ENCODE measurements at places on chromosomes 2 and 18.

DNA sequence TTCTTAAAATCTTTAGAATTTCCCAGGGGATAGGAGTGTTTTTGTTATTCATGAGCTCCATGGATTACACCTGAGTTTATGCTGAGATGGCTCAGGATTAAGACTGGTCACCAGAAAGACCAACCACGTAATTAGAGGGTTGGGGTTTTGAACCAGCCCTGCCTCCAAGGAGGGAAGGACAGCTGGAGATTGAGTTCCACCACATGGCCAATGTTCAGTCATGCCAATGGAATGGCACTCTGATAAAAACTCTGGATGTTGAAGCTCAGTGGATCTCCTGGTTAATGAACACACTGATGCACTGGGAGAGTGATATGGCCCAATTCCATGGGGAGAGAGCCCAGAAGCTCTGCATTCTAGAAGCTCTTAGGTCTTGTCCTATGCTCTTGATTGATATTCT is 38.7 kb upstream of the PTPN4 start:
- DNase-seq: no peak

DNA sequence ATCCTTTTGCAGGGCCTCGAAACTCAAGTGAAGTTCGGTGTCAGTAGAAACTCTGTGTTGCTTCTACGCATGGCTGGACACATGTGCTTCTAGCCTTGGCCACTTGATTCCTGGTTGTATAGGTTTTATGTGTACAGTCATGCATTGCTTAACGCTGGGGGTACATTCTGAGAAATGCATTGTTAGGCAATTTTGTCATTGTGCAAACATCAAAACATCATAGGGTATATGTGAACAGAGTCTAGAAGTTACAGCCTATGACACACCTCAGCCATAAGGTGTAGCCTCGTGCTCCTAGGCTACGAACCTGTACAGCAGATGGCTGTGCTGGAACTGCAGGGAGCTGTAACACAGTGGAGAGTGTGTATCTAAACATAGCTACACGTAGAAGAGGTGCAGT is 39.4 kb downstream of the TMEM18 start:
- DNase-seq: no peak

GRCh38 chr2:696463-696862 is 19.3 kb upstream of the TMEM18 start:
- no peak for DNase-seq

GRCh38 chr18:12046046-12046750 is 47.4 kb upstream of the ANKRD62 start:
- DNase-seq: no peak

DNA sequence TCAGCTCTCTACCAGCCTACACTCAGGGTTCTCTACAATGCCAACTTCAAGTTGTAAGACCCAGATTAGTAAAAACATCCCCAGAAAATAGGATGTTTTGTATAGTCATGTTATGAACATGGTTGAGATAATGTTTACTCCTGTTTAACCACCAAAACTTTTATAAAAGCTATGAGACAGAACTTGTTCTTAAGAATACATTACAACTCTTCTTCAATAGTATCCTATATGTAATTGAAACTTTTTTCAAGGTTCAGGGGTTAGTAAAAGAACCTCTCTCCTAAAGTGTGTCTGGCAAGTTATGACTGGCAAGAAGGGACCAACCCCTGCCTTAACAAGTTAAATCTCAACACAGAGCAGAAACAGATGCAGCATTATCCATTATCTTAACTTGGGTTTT is 118.8 kb upstream of the STK17B start:
- no peak for DNase-seq
